ENCODE measurements at places on chromosomes 4 and X.

DNA sequence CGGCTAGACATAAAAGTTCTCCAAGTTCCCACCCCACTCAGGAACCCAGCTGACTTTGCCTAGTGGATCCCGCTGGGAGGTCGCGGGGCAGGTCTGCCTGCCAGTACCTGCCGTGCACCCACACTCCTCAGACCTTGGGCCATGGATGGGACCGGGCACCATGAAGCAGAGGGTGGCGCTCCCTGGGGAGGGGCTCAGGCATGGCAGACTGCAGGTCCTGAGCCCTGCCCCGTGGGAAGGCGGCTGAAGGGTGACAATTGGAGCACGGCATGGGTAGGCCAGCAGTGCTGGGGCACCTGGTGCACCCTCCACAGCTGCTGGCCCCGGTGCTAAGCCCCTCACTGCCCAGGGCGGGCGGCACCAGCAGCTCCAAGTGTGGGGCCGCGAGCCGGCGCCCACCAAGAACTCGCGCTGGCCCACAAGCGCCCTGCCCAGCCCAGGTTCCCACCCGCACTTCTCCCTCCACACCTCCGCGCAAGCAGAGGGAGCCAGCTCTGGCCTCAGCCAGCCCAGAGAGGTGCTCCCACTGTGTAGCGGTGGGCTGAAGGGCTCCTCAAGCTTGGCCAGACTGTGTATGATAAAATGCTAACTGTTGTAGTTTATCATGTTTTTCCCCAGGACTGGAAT, 63.1 kb downstream of the UGT2A2 start:
- no peak for DNase-seq

DNA sequence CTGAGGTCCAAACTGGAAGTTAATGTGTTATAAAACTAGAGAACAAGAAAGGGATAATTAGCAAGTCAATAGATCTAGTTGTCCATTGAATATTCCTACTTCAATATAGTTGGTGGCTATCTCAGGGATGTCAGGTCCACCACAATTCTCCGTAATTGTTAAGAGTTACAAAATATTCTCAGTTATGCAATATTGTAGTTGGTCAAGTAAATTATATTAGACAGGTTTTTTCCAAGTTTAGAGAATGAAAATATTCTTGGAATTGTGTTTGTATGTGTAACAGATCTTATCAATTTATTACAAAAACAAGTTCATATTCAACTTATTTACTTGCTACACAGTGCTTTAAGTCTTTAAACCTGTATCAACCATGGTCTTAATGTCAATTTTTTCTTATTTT, 547.4 kb downstream of the SPRY1 start:
- DNase-seq = no peak

DNA sequence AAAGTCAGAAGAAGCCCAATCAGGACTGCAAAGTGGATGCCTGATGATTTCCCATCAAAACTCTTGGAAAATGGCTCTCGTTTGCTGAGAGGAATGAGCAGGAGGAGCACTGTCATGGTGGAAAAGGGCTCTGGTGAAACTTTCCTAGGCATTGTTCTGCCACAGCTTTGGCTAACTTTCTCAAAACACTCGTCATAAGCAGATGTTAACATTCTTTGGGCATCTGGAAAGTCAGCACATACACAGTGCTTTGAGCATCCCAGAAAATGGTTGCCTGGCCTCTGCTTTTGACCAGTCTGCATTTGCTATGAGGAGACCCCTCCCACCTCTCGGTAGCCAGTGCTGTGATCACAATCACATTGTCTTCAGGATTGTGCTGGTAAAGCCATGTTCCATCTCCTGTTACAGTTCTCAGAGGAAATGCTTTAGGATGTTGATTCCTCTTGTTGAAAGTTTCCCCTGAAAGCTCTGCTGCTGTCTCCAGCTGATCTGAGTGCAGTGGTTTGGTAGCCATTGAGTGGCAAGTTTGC, 25.2 kb upstream of the TBC1D14 start:
- DNase-seq = no peak

- no peak for DNase-seq
These were observed 9.7 kb downstream of the PPEF2 start for GRCh38 chr4:75892508-75892907.

DNA sequence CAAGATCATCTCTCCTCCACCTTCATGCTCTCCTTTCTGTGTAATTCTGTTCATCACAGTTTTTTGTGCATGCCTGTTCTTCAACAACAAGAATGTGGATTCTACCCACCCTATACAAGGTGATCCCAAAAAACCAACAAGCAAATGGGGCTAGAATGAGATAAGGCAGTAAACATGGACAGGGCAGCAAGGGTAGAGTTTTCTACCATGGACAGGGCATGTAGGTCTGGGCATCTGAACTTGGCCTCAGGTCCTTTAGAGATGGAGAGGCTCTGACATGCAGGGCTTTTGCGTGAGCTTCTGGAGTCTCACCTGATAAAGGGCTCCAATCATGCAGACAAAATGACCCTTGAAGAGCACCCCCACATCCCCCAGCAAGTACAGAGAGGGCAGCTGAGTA, 36.4 kb downstream of the MAP7D2 start:
- DNase-seq = no peak

- DNase-seq = no peak
These were observed 2702.5 kb downstream of the PCDH7 start for GRCh38 chr4:33422656-33423055.

DNA sequence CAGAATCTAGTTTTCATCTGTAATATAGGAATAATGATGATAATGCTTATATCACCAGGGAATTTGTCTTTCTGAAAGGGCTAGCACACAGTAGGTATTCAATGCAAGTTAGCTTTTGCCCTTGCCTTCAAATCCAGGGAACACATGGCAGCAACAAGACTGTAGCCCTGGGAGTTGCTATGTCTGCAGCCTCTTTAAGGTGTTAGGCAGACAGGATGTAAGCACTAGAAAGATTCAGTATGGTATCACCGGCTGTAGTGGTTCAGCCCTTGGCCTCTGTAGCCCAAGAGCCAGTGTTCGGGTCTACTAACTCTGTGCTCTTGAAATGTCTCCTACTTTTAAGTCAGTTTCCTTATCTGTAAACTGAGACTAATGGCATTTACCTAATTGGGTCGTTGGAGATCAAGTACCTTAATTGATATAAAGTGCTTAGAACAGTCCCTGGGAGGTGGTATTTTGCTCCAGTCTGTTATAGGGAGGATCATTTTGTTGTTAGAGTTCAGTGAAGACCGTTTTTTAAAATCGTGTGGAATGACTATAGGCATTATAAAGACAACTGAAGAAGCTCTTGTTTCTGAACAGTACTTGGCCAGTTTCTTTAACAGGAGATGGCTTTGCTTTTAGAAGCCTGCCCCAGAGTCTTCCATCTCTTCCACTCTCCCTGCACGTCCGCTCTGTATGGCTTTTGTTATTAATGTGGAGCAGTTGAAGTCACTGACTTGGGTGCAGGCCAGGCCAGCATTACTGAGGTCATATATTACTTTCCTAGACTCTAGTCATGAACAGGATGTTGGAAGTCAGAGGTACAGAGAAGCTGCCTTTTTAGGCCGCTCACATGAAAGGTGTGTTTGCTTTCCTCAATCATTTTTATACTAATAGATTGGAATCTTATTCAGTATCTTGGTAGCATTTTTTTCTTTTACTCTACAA, 44.8 kb downstream of the GAB1 start:
- DNase-seq = peak; percentile 60

GRCh38 chr4:123589301-123589700, 192.7 kb downstream of the SPRY1 start:
- DNase-seq = no peak

GRCh38 chr4:140112576-140112975, 41.4 kb downstream of the MAML3 start:
- peak; percentile 69 for DNase-seq

DNA sequence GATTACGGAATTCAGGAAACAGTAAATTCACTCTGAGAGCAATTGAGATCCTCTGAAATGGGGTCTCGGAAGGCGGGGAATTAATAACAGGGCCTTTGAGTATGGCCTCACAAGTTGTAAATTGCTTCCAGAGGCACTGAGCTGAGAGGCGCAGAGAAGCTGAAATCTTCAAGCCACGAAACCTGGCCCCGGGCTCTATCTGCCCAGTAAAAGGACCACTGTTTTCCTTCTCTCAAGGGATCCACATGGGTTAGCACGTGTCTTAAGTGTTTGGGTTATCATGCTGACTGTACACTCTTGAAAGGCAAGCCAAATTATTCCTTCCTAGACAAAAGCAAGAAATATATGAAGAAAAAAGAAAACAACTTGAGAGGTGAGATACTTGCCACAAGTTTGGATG, 1012.9 kb upstream of the FTHL17 start:
- no peak for DNase-seq

- DNase-seq = no peak
These were observed 17.8 kb upstream of the PAGE2B start for GRCh38 chrX:55056820-55057674.

GRCh38 chr4:23484689-23485088, 405.2 kb downstream of the PPARGC1A start:
- no peak for DNase-seq

- DNase-seq = no peak
These were observed 16.1 kb downstream of the NKX3-2 start for GRCh38 chr4:13527981-13528820.

DNA sequence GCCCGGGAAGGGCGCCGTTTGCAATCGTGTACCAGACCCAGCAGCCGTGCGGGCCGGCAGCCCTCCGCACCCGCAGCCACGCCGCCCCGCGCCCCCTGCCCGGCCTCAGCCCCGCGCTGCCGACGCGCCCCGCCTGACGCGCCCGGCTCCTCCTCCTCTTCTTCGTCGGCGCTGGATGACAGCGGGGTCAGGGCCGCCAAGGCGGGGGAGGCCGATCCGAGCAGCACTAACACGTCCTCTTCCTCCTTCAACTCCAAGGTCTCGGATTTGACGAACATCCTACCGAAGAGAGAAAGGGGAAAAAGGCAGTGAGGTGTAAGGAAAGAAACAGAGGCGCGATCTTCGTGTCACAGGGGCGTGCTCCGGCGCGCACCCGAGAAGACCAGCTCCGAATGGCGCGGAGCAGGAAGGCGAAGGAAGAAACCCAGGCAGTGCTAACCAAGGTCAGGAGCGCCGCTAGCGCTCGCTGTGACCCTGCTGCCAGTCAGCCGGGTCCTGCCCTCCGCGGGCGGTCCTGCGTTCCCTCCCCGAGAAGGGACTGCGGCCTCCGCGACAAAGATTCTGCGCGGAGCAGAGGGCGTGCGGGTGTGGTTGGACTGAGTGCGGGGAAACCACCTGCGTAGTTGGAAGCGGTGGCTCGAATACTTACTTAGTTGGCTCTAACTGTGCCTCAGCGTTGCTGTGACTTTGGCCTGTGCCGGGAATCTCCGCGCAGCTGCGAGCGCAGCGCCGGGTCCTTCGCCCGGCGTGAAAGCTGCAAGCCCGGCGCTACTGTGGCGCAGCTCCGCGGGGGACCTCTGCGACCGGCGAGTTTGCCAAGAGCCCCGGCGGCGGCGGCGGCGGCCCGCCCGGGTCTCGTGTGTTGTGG, 548 bp downstream of the NEUROG2 start:
- no peak for DNase-seq

GRCh38 chrX:46850771-46851170, 13.9 kb downstream of the RP2 start:
- no peak for DNase-seq

DNA sequence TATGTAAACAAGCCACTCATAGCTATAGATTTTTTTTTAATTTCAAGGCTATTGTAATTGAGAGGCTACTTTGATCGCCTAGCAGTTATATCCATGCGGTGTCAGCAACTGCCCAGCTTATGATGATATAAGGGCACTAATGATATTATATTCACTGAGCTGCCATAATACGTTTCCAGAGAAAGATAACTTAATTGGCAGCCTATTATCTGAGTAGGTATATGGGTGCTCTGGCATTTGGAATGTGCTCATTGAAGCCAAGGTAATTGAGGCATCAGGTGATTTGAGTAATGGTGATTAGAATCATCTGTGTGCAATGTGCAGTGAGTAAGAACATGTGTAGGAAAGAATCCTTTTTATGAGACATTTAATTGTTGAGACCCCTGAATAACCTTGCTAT, 490.0 kb downstream of the CENPC start:
- no peak for DNase-seq

DNA sequence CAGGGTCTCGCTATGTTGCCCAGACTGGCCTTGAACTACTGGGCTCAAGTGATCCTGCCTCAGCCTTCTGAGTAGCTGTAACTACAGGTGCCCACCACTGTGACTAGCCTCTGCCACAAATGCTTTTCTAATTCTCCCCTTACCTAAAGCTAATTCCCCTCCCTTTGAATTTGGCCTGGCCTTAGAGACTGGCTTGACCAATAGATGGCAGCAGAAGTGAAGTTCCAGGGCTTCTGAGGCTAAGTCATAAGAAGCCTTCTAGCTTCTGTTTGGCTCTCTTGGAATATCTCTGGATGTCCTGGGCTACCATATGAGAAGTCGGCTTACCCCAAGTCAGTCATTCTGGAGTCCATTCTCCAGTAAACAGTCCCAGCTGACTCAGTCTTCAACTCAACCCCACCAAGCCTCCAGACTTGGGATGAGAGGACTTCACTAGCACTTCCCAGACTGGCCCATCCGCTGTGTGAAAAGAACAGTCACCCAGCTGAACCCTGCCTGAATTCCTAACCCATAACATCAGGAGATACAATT, 61.0 kb downstream of the HPRT1 start:
- DNase-seq = peak; percentile 25

GRCh38 chr4:14607578-14607977, 394.7 kb upstream of the CPEB2 start:
- no peak for DNase-seq

- no peak for DNase-seq
These were observed 4.7 kb downstream of the MAEA start for GRCh38 chr4:1294424-1294823.

GRCh38 chr4:2141762-2142451, 82.8 kb downstream of the NAT8L start:
- DNase-seq = no peak

GRCh38 chr4:2011583-2011982, 2.8 kb upstream of the NELFA start:
- DNase-seq = no peak

GRCh38 chrX:49137492-49137891, 14.0 kb upstream of the GPKOW start:
- DNase-seq = no peak

GRCh38 chr4:123325241-123325681, 71.3 kb upstream of the SPRY1 start:
- DNase-seq = no peak

- no peak for DNase-seq
These were observed 319 bp upstream of the MAGEH1 start for GRCh38 chrX:55451626-55451989.

DNA sequence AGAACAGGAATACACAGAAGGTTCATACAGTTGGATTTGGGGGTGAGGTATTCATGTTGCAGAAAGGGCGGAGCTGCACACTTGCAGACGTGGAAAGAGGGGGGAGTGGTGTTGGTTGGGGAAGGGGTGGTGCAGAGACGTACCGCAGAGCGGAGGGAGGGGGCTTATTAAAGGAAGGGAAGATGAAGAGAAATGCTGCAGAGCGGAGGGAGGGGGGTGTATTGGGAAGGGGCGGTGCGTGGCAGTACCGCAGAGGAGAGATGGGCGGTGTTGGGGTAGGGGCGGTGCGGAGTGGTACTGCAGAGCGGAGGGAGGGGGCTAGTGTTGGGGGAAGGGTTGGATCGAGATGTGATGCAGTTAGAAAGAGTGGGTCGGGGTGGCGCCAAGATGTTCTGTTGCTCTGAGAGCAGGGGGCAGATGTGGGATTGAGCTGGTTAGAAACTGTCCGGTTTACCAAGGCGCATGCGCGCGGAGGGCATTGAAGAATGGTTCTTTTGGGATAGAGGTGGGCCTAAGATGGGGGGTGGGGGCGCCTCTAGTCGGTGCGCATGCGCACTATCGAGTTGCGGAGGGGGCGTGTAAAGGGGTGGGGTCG, 900 bp downstream of the TRO start:
- DNase-seq = peak; percentile 63

All from fibroblast of skin of left biceps (primary cell).